Tibial nerve (tissue), 4 donors: ENCODE measurements at places on chromosomes 12 and 14.

- peaks cover 27% of the 10 kb centered on the region for H3K4me1 ChIP-seq
- DNase-seq: no peak
These were observed 2.4 kb upstream of the SNW1 start for GRCh38 chr14:77763316-77763715.

DNA sequence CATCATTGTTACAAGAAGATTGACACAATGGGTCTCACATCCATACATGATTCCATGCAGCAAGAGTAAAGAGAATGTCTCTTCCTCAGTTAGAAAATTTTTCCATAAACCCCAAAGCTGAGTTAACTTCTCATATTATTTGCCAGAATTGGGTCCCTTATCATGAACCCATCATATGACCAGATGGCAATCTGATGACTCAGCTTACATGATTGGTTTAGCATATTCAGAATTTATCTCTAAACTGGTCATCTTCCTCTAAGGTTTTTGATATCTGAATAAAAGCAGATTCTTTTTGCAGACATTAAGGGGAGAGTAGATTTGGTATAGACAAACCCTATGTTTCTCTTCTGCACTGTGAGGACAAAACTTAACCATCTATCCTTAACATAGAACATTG, 174.9 kb downstream of the PIK3C2G start:
- H3K4me1 ChIP-seq: no peaks in the 10 kb centered on the region
- no peak overlapping the region for H3K4me3 ChIP-seq
- H3K27ac ChIP-seq: no peak overlapping the region
- no peaks in the 10 kb centered on the region for H3K36me3 ChIP-seq

DNA sequence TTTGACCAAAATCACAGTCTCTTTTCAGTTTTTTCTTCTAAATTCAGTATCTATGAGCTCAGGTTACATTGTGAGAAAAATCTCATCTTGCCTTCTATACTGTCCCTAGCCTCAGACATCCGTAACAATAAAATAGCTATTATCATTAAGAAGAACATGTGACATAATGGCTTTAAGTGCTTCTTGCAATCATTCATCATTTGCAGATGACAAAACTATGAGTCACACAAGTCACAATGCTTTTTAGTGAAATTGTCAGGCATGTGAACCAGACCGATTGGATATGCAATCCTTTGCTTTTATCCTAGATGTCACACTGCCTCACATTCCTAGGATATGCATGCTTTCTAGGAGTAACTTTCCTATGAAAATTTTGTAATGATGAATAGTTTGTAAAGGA, 313.1 kb downstream of the SLC6A15 start:
- no peaks in the 10 kb centered on the region for H3K4me1 ChIP-seq
- H3K27ac ChIP-seq: no peak overlapping the region
- no peaks in the 10 kb centered on the region for H3K36me3 ChIP-seq
- no peaks in the 10 kb centered on the region for H3K27me3 ChIP-seq
- no peak for DNase-seq

DNA sequence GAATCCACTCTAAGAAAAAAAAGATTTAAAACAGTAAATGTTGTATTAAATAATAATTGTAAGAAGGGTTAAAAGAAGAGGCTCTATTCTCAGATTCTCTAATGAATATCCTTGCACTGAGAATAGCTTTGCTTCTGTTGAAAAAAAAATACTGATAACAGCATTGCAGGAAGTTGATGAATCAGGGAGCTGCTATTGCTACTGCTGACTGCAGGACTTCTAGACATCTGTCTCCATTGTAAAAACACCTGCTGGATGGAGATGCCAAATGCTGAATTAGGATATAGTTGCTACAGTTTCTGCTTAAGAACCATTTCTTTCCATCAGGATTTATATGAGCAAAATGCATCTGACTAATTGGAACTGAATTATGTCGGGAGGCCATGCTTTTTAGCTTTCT, 50.3 kb upstream of the ANP32D start:
- DNase-seq: no peak
- H3K27me3 ChIP-seq: no peaks in the 10 kb centered on the region
- no peaks in the 10 kb centered on the region for H3K36me3 ChIP-seq
- H3K27ac ChIP-seq: no peak overlapping the region
- H3K4me1 ChIP-seq: no peaks in the 10 kb centered on the region

- no peaks in the 10 kb centered on the region for H3K36me3 ChIP-seq
- no peak overlapping the region for H3K4me3 ChIP-seq
- H3K27ac ChIP-seq: no peak overlapping the region
- H3K4me1 ChIP-seq: no peaks in the 10 kb centered on the region
- DNase-seq: no peak
These were observed 11.6 kb upstream of the SMCO2 start for GRCh38 chr12:27434673-27435565.

- no peak overlapping the region for H3K4me3 ChIP-seq
- no peaks in the 10 kb centered on the region for H3K27me3 ChIP-seq
- no peaks in the 10 kb centered on the region for H3K36me3 ChIP-seq
These were observed 55.2 kb upstream of the NFKBIA start for GRCh38 chr14:35459776-35460175.

- no peak for DNase-seq
- no peak overlapping the region for H3K27ac ChIP-seq
- H3K4me3 ChIP-seq: no peak overlapping the region
These were observed 12.1 kb downstream of the MDM1 start for GRCh38 chr12:68319988-68320623.

GRCh38 chr14:99389174-99389826, 91.4 kb downstream of the SETD3 start:
- H3K27ac ChIP-seq: no peak overlapping the region
- H3K4me3 ChIP-seq: no peak overlapping the region
- no peaks in the 10 kb centered on the region for H3K36me3 ChIP-seq
- no peak for DNase-seq
- H3K4me1 ChIP-seq: no peaks in the 10 kb centered on the region
- peaks cover 10% of the 10 kb centered on the region for H3K27me3 ChIP-seq

DNA sequence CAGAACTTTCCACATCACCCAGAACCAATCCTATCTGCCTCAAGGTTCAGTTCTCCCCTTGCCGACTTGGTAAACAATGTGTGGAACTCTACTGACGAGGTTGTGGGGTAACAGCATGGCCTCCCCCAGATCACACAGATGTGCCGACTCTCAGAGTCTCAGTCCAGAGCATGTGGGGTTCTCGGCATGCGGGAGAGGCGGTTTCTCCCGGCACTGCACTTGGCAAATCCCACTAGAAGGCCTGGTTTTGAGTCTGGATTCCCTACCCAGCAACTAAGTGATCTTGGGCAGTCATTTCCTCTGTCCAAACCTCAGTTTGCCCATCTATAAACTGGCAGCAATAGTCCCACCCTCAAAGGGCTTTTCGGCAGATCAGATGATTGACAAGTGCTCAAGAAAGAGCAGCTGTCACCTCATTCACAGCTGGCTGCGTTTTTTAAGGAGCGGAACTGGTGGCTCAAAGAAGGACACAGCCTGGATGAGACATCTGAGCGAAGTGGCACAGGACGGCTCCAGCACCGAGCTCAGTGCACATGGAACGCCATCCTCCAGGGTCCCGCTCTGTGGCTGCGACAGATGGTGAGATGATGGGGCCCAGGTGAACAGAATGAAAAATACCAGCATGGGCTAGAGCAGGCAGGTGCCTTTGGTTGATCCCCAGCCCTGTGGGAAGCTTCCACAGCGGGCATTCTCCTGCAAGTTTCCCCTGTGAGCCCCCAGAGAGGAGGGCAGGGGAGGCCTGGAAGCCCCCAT, 7.3 kb downstream of the TESC start:
- no peak overlapping the region for H3K4me3 ChIP-seq
- H3K4me1 ChIP-seq: no peaks in the 10 kb centered on the region
- peaks cover 28% of the 10 kb centered on the region for H3K27me3 ChIP-seq
- H3K27ac ChIP-seq: no peak overlapping the region

DNA sequence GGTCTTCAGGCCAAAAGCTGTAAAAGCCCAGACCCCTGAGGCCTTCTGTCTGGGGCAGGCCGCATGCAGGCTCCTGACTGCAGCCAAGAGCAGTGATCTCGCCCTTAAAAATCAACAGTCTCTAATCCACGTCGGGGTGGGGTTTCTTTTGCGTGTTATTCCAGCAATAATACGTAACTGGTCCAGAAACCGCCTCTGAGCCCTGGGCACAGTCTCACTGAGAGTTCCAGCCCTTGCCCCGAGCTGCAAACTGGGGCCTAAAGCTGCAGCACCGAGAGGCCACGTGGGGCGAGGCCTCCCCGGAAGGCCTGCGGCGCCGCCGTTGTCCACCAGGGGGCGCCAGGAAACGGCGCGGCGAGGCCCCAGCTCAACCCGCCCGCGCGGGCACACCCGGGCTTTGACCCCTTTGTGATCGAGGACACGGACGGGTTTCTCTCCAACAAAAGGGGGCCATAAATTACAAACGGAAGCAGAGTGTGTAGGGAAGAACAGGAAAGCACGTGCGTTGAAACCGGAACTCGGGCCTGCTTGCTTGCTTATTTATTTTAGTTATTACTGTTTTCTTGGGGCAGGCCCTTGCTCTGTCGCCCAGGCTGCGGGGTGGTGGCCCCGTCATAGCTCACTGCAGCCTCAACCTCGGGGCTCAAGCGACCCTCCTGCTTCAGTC, 87.2 kb downstream of the NINJ2 start:
- no peaks in the 10 kb centered on the region for H3K27me3 ChIP-seq
- peak overlapping the region; percentile 73 for H3K27ac ChIP-seq
- H3K36me3 ChIP-seq: no peaks in the 10 kb centered on the region
- peak; percentile 59 for DNase-seq
- no peaks in the 10 kb centered on the region for H3K4me1 ChIP-seq

DNA sequence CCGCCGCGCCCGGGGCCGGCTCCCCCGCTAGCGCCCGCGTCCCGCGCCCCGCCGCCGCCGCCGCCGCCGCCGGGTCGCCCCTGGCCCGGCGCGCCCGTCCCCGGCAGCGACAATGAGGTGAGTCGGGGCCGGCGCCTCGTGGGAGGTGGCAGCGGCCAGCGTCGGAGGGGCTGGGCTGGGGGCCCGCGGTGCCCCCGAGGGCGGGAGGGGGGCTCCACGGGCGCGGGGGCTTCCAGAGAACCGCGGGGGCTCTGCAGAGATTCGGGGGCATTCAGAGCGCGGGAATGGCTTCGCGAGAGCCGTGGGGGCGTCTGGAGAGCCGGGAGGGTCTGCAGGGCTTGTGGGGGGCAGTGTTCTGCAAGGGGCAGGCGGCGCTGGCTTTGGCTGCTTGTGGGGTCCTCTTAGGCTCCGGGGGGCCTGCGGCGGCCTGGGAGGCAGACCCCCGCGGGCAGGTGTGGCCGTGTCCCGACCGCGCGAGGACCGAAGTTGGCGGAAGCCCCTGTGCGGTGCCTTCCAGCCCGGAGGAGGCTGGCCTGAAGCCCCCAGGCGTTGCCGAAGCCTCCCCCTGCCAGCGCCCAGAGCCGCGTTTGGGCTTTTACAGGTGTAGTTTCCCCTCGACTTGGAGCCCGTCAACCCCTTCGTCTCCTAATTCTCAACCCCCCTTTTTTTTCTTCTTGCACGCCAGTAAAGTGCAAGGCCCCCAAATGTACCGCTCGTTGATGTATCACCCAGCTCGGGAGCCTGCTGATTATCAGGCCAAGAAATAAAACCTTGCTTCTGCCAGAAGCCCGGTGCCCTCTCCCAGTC, 93.1 kb upstream of the EVL start:
- H3K27ac ChIP-seq: peak overlapping the region; percentile 73
- H3K4me1 ChIP-seq: no peaks in the 10 kb centered on the region
- peak overlapping the region; percentile 90 for H3K4me3 ChIP-seq
- H3K27me3 ChIP-seq: no peaks in the 10 kb centered on the region

DNA sequence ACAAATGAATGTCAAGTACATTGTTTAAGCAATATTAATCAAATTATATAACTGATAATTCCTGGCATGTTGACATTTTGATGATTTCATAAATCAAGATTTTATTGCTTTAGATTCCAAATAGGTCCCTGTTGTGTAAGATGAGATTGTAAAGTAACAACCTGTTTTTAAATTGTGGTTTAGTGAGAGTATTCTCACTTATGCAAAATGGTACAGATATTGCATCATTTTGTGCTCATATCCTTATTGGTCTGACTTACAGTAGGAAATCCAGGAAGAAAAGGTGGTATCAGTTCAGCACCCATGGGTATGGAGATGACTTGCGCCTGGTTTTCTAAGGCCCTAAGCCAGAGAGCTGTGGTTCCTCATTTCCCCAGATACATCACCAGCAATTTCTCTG, 165.5 kb downstream of the KIF21A start:
- H3K36me3 ChIP-seq: no peaks in the 10 kb centered on the region
- no peaks in the 10 kb centered on the region for H3K27me3 ChIP-seq
- H3K4me1 ChIP-seq: no peaks in the 10 kb centered on the region

GRCh38 chr14:67722293-67722692, 20.6 kb downstream of the RDH12 start:
- no peaks in the 10 kb centered on the region for H3K36me3 ChIP-seq
- H3K4me3 ChIP-seq: no peak overlapping the region
- H3K27me3 ChIP-seq: no peaks in the 10 kb centered on the region
- H3K4me1 ChIP-seq: peaks cover 9% of the 10 kb centered on the region

GRCh38 chr12:65209655-65210043, 40.3 kb downstream of the LEMD3 start:
- no peaks in the 10 kb centered on the region for H3K36me3 ChIP-seq
- no peak overlapping the region for H3K4me3 ChIP-seq
- H3K27me3 ChIP-seq: no peaks in the 10 kb centered on the region
- DNase-seq: no peak
- H3K4me1 ChIP-seq: no peaks in the 10 kb centered on the region
- H3K27ac ChIP-seq: peak overlapping the region; percentile 17

GRCh38 chr14:32697704-32698103, 241.0 kb upstream of the NPAS3 start:
- no peak overlapping the region for H3K4me3 ChIP-seq
- no peak for DNase-seq
- peaks cover 32% of the 10 kb centered on the region for H3K4me1 ChIP-seq
- H3K27ac ChIP-seq: peak overlapping the region; percentile 41

GRCh38 chr14:77761205-77761931, 412 bp upstream of the SNW1 start:
- H3K4me1 ChIP-seq: no peaks in the 10 kb centered on the region
- peak overlapping the region; percentile 96 for H3K27ac ChIP-seq
- H3K27me3 ChIP-seq: no peaks in the 10 kb centered on the region
- peaks cover 2% of the 10 kb centered on the region for H3K36me3 ChIP-seq
- peak overlapping the region; percentile 90 for H3K4me3 ChIP-seq

DNA sequence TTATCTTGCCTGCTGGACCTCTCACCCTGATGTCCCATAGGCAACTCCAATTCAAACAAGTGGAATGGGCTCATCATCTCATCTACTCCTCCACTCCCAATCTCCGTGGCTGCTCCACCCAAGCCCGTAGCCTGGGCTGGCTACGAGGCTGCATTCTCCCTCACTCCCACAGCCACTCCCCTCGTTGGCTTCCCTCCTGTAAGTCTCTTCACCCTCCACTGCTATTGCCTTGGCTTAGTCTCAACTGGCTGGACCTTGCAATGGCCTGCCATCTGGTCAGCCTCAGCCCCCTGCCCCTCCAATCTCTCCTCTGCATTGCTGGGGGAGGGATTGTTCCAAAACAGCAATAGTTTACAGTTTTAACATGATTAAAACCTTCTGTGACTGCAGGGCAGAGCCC, 44.4 kb upstream of the PELI2 start:
- no peaks in the 10 kb centered on the region for H3K4me1 ChIP-seq
- H3K27me3 ChIP-seq: no peaks in the 10 kb centered on the region
- no peak overlapping the region for H3K4me3 ChIP-seq
- H3K27ac ChIP-seq: no peak overlapping the region
